ENCODE measurements at places on chromosomes 7 and 10.

DNA sequence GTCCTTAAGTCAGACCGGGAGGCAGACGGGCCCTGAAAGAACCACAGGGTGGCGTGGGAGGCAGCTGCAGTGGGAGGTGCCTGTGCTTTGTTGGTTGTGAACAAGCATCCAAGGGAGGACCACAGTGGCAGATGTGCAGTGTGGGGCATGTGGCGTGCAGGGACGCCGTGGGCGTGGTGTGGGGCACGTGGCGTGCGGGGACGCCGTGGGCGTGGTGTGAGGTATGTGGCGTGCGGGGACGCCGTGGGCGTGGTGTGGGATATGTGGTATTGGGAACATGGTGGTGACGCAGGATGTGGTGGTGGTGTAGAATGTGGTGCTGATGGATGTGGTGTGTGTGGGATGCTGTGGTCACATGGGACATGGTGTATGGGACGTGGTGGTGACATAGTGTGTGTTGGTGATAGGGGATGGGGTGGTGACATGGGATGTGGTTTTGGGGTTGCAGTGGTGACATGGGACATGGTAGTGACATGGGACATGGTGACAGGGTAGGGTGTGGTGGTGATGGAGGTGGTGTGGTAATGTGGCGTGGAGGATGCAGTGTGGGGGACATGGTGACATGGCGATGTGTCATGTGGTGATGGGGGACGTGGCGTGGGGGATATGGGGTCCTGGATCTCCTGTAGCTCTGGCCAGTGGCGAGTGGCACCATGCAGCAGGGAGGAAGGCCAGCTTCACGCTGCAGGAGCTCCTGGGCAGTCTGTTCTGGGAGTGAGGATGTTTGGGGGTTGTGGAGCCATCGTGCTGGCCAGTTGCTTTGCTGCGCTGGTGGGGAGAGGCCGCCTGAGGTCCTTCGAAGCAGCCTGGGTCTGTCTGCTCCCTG is 78.8 kb downstream of the INPP5A start:
- peak; percentile 59 for DNase-seq

GRCh38 chr10:23200997-23201652 is 9.0 kb downstream of the PTF1A start:
- no peak for DNase-seq

DNA sequence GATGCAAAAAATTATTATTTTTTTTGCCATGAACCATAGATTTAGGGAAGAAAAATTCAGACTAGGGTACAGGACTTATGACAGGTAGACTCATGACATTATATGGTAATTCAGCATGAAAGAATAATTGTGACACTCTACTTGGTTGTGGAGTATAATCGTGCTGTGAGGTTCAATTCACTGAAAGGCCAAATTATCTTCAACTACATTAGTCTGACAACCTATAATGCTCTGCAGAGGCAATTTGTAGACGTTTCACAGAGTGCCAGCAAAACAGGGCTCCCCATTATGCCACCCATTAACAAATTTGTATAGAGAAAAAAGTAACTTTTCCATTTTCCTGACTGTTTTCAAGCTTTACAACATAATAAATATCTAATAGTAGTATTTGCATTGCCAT is 292.6 kb downstream of the LRMDA start:
- DNase-seq: no peak

DNA sequence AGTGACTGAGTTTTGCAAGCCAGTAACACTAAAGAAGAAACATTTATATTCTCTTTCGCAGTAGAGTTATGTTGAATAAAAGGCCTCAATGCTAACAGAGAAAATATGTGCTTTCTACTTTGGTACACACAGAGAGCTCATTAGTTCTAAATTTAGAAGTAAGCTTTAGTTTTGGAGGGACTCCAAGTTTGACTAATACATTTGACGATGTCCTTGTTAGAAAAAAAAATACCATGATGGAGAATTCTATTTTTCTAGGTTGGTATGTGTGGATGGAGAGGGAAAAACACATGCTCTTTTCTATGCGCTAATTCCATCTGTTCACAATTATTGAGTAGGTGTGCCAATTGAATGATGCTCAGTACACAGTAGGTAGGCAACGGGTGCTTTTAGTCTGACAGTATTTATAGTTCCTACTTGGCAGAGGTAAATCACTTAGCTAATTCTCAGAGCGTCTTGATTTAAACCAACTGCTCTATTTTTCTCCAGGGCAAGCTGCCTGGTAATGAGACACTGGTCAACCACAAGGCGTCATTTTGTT is 327.2 kb upstream of the AKR1E2 start:
- no peak for DNase-seq

- no peak for DNase-seq
These were observed 174 bp downstream of the ADCY1 start for GRCh38 chr7:45574416-45574668.

GRCh38 chr7:118076564-118076963 is 107.4 kb upstream of the LSM8 start:
- no peak for DNase-seq

GRCh38 chr7:135179321-135179925 is 8.9 kb upstream of the CYREN start:
- peak; percentile 4 for DNase-seq

DNA sequence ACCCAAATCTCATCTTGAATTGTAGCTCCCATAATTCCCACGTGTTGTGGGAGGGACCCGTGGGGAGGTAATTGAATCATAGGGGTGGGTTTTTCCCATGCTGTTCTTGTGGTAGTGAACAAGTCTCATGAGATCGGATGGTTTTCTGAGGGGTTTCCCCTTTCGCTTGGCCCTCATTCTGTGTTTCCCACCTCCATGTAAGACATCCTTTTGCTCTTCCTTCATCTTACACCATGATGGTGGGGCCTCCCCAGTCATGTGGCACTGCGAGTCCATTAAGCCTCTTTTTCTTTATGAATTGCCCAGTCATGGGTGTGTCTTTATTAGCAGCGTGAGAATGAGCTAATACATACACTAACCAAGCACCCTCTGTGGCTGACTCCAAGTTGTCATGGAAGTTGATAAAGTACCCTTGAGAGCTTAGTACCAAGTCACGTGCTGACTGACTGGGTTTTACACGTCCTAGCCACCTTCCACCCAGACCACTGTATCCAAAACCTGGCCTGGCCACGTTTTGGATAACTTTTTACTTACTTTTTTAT is 614.4 kb downstream of the SDK1 start:
- DNase-seq: no peak

DNA sequence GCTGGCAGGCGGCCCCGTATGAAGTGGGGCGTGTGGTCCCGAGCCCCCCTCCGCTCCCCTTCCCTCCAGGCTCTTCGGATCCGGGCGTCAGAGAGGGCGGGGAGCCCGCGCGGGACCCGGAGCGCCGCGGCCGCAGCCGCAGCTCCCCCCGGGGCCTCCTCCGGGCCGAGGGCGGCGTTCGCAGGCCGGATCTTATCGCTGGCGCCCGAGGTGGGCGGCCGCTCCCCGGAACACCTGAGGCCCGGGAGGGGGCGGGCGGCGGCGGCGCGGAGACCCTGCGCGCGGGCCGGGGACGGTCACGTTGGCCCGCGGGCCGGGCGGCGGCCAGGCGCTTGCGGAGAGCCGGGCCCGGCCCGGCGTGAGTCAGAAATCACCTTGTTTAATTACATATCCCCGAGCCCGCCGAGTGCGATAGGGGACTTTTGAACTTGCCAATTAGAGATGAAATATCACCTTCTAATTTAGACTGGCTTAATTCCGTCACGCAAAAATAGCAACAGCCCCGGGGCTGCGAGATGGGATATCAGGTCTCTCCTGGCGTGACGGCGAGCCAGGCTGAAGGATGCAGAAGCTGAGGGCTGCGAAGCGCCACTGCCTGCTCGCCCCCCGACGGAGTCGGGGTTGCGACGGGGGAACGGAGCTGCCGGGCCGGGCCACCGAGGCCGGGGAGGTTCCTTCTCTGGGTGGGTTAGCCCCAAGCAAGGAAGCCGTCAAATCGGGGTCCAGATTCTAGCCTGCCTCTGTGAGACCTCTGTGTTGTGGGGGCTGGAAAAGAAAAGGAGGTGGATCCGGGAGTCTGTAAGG is 43.4 kb downstream of the LDB3 start:
- DNase-seq: peak; percentile 57

DNA sequence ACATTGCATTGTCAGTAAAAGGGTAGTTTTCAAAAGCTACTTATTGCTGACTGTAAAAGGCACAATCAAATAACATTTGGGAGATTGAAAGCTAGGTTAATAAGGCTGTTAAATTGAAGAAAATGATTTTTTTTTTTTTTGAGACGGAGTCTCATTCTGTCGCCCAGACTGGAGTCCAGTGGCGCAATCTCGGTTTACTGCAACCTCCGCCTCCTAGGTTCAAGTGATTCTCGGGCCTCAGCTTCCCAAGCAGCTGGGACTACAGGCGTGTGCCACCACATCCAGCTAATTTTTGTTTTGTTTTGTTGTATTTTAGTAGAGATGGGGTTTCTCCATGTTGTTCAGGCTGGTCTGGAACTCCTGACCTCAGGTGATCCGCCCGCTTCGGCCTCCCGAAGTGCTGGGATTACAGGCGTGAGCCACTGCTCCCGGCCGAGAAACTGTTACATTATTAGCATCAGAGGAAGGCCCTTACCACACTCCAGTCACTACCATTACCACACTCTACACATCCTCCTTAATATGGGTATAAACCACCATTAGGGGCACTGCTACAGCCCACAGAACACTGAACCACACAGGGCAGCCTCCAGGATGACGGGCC is 1.0 kb downstream of the CYP51A1 start:
- no peak for DNase-seq

- no peak for DNase-seq
These were observed 44.3 kb downstream of the MSRB2 start for GRCh38 chr10:23139677-23140076.

DNA sequence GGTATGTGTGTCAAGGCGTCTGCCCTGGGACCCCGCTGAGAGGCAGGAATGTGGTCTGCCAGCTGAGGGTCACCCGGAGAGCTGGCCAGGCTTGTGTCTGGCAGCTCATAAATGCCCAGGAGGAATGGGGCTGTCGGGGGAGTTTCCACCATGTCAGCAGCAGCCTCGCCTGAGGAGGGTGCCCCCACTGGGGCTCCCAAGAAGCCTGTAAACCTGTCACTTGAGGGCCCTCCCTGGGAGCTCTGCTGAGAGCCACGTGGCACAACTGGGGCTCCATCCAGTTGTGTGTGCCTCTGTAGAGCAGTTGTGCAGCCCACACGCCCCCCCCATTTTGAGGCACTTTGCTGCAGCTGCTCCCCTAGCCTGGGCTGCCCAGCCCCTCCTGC is 70.6 kb downstream of the NEURL1 start:
- DNase-seq: no peak

DNA sequence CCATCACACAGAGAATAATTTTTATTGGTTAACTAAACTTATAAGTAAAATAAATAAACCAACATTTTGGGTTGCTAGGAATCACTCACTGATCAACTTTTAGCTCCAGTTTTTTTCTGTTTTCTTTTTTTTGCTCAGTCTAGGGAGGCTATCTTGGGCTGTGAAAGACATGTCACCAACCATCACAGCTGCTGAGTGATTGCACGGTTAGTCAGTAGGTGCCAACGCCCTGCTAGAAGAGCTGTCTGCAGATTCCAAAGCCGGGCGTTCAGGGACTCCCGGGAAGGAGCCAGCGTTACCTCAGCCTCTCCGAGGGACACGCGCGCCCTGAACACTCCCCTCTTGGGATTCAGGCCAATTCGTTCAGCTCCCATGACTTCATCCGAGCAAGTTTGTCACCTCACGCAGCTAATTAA is 604 bp upstream of the STAM start:
- DNase-seq: peak; percentile 41

GRCh38 chr7:69060516-69060915 is 537.8 kb upstream of the AUTS2 start:
- DNase-seq: no peak

DNA sequence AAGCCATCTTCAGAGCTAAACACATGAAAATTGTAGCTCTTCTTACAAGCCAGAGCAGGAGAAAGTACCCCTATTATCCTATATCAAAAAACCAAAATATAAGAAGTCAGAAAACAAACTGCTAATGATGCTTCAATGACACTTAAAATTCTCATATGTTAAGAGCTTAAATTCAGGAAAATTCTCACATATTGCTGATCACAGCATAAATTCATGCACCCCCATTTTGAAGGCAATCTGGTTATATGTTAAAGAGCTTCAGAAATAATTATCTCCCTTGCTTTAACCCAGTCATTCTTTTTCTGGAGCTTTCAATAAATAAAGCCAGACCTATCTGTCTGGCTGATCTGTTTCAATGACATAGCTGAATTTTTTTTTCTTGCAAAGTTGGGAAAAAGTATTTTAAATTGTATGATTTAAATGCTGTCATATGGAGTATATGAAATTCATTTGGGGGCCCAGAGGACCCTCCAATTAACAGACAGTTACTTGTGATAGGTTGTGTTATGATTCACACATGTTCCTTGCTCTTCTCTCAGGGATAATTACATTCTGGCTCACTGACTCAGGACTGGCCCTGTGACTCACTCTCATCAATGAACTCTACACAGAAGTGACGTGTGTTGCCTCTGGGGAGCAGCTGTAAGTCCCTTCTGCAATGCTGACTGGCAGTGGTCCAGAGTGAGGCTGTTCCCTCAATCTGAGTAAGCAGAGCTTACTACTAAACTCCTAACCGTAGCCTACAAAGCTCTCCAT is 85.2 kb downstream of the HGF start:
- DNase-seq: no peak

DNA sequence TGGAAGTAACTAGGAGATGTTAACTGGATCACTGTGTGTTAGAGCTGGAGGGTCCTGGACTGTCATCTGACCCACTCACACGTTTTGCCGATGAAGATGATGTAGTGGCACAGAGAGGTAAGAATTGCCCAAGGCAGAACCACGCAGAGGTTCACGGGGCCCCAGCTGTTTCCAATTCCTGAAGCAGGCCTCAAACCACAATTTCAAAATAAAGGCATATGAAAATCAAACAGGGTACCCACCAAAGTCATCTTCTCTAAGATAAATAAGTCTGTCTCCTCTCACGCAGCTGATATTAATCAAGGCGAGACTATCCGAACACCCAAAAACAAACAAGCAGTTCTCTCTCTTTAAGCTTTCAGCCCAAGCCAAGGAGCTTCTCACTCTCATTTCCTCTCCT is 113.3 kb upstream of the JCAD start:
- DNase-seq: no peak

DNA sequence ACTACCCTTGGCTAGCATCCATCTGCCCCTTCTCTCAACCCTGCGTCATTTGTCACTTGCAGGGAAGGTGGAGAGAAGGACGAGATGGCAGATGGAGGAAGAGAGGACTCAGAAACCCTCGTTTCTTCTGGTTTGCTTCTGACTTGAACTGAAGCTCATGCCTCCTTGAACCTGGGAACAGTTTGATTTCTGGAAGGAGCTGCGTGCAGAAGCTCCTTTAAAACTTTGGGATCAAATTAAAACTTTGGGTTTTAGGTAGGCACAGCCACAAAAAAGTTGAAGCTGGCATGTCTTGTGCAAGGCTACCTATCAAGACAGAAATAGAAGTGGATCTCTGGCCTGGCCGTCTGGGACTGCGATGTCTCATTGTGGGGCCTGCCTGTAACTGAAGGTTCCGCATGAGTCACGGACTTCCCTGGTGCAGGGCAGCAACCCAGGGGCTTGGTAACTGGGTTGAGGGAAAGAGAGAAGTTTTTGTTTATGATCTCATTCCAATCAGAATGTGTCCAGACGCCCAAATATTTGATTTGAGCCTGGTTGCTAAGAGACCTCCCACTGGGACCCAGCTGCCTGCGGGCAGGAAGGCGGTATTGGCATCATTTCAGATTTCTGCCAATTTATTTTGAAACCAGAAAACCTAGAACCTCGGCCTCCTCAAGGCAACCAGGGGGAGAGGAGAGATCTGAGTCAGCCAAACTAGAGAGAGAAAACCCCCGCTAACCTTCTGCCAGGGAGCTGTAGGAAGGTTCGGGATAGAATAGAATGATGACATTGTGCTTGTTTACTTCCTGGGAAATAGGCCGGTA is 15.8 kb upstream of the CAMK1D start:
- peak; percentile 51 for DNase-seq

GRCh38 chr10:8378198-8378983 is 323.9 kb downstream of the GATA3 start:
- DNase-seq: no peak

All from stimulated activated CD4-positive, alpha-beta T cell treated with anti-CD3 and anti-CD28 coated beads, Interleukin-2, amount 100 ng/mL, for 24 hours (primary cell).